Activated naive CD4-positive, alpha-beta T cell treated with Interleukin-2 at 50 U/mL for 16 hours (primary cell): ENCODE measurements at places on chromosomes 12 and 14.

DNA sequence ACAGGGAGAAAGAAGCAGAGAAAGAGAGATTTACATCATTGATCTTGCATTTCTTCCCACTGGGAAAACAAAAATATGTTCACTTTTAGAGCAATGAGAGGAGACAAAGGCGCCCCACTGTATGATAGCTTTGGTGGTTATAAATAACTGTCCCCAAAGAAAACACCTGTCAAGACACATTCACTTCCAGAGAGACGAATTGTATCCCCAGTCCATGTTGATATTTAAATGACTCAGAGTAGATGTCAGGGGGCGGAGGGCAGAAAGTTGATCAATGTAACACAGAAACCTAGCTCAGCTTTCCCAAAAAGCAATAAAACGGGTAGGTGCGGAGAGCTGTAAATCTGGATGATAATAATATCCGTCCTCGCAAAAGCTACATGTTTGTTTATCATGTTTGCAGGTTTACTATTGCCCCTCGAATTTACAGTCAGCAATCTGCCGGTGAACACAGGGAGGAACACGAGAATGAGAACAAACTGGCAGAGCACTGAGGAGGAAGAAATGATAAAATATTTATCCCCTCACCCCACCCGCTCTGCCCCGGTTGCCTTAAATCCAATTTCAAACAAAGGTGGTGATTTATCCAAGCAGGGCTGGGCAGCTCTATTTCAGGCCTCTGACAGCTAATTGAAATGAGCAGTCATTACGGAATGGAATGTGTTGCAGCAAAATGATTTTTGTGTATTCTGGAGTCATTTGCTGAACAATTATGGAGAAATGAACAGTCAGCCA lies 84.4 kb downstream of the CMKLR1 start:
- DNase-seq: no peak

DNA sequence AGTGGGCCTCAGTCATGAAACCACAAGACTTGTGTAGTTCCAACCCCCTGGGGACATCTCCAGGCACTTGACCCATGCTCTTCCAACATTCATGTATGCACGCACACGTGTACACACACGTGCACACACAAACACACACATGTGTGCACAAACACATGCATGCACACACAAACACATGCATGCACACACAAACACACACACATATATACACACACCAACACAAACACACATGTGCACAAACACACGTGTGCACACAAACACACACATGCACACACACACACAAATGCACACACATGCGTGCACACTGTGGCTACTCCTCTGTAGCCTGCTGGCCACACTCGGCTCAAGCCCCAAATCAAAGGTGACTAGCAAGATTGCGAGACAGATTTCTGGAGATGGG lies 22.8 kb downstream of the BDKRB2 start:
- DNase-seq: no peak

- DNase-seq: no peak
Measured at GRCh38 chr12:93256256-93256969, 121.3 kb upstream of the NUDT4 start.

DNA sequence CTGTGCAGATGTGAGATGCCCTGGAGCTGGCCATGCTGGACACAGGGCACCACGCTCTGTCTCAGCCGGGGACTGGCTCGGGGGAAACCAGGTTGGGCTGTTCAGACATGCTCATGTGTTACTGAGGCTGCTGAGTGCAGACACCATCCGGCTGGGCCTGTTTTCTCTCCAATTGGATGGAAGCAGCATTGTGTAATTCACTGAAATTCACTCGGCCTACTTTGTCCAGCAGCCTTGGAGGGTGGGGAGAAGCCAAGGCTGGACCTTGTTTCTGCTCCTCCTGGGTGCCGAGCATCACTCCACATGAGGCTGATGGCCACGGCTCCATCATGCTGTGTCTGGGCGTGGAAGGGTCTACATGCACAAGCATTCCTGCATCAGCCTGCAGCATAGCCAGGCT lies 130.7 kb downstream of the SMOC1 start:
- no peak for DNase-seq

DNA sequence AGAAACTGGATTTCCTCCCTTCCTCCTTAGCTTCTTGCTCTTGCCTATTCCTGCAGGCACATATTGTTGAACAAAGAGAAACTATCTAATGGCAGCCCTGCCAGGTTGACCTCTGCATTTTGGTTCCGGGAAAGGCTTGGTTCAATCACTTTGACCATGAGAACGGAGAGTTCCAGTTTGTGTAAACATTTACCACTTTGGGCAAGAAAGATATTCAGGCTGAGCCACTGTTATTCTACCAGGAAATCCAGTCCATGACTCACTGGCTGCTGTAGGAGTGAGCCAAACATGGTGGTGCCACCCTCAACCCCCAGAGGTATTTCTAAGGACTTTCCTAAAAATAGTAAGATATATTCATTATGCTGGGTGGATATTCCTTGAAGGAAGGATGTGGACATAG lies 242.2 kb upstream of the OR4E1 start:
- DNase-seq: no peak

DNA sequence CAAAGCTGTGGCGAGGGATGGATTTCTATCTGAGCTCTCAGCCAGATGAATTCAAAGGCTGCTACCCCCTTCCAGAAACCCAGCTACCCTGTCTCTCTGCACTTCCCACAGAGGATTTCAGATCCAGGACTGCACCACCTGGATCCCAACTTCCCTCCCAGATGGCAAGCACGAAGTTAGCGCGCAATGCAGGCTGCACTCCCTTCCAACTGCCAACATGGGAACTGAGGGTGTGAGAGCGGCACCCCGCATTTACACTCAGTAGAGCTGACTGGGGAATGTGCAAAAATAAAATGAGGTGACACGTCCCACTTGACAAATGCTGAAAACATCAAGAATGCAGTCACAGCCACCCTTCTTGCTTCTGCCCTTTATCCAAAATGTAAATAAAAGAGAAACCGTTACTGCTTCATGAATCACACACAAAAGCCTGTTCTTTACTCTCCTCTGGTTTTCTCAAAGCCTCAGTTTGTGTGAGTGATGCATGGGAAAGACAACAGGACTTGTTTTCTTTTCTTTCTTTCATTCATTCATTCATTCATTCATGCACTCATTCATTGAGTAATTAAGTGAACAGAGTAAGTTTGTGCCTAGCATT lies 85.7 kb downstream of the ITPK1 start:
- no peak for DNase-seq

DNA sequence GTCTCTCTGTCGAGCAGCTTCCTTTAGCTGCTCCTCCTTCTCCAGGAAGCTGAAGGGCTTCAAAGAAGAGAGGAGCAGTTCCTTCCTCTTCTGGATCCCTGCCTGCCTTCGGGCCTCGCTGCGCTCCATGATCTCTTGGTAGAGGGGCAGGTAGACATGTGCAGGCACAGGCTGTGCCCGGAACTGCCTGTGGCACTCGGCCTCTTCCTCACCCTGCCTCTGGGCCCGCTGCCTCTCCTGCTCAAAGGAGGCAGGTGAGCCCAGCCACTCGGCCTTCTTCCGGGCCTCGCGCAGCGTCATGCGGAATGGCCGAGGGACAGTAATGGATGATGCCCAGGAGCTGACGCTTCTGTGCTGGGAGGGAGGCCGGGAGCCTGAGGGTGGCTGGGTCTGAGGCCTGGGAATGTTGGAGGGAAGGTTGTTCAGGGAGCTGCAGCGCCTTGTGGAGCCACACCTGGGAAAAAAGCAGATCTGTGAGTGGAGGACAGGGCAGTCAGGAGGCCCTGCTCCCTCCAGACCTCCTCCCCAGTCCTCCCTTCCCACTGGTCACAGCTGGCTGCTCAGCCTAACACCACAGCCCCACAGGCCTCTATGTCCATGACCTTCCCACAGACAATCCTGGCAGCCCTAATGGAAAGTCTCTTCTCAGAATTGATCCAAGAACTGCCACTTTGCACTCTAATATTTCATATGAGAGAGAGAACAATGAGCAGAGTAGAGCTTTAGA lies 5.3 kb downstream of the FAM161B start:
- DNase-seq: no peak

DNA sequence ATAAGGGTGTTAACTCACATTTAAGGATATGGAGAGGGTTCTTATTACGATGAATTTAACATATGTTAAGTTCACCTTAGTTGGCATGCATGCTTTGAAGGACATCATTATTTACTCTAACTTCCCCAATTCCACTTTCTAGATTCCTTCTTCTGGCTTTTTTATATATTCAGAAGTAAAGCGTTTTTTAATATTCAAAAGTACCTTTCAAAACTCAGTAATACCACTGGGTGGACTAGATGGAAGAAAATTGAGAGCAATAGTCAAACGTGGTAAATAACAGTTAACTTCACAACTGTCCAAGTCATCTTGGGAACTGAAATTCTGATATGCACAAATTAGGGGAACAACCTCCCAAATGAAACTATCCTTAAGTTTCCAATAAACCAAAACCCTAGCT lies 9.1 kb downstream of the SINHCAF start:
- no peak for DNase-seq

- DNase-seq: no peak
Measured at GRCh38 chr12:40110586-40110985, 4.7 kb upstream of the SLC2A13 start.

DNA sequence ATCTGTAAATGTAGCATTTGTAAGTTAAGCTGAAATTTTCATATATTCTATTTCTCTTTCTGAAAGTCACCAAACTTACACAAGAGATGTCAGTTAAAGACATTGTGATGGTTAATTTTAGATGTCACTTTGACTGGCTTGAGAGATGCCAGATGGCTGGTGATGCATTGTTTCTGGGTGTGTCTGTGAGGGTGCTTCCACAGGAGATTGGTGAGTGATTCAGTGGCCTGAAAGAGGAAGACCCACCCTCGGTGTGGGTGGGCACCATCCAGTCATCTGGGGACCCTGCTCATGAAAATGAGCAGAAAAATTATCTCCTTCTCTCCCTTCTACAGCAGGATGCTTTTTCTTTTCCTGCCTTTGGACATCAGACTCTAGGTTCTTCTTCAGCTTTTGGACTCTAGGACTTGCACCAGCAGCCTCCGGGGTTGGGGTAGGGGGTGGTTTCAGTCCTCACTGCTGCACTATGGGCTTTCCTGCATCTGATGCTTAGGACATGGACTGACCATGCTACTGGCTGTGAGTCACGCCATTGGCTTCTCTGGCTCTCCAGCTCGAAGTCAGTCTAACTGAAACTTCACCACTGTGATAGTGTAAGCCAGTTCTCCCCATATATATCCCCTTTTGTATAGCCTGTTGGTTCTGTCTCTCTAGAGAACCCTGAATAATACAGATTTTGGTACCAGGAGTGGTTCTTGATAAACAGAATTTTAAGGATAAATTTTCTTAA lies 20.9 kb downstream of the PDE6H start:
- peak; percentile 26 for DNase-seq

- no peak for DNase-seq
Measured at GRCh38 chr12:30785630-30786029, 30.9 kb upstream of the CAPRIN2 start.

DNA sequence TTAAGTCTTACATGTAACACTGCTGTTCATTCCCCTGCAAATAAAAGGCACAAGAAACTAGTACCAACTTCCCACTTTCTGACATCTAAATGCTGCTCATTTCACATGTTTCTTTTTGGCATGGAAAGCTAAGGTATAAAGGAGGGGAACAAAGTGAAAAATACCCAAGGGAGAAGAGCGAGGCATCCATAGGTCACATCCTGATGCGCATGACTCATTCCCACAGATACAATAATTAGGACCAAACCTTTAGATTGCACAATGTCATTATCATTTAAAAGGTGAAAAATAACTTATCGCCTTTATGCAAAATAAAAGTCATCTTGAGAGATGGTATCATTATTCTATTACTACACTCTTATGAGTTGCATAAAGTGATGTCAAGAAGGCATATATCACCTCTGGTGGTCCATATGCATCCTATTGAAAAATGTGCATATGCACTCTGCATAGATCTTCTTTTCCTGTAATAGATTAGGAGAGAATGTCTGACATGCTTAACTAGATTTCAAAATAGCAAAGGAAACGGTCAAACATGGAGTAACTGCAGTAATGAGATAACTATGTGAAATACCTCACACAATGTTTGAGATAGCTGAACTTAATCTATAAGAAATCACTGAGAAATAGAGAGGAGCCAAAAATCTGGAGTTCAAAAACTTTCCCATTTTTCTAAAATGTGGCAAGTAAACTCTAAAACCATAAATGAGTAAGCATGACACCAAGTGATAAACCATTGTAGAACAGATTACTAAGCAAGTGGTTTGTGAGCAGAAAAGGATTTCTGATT lies 382.5 kb upstream of the TMTC1 start:
- no peak for DNase-seq

GRCh38 chr12:48005001-48005749 lies 899 bp upstream of the COL2A1 start:
- no peak for DNase-seq

DNA sequence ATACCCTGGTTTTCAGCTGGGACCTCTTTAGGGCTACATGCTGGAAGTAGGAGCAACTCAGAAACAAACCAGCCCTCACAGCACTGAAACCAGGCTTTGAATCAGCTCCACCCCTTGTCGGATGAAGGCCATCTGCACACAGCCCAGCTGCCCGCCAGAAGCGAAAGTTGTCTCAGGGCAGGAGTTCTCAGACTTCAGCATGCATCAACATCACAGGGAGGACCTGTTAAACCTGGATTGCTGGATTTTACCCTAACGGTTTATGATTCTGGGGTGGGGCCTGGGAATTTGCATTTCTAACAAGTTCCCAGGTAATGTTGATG lies 10.9 kb downstream of the SYNDIG1L start:
- DNase-seq: no peak

DNA sequence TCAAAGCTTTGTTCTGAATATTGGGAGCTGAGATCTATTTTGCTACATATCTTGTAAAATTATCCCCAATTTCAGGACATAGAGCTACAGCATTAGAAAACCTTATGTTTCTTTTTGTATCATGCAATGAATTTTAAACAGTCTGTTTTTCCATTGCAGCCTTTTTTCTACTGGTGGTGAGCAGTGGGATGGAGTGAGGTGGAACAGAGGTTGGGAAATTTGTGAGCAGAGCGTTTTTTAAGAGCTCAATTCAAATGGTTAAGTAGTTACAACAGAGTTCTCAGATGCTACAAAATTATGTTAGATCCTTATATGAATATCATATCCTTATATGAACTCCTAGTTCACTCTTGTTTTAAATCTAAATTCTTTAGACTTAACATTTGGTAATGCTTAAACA lies 139.0 kb upstream of the PLEKHG7 start:
- DNase-seq: no peak

- no peak for DNase-seq
Measured at GRCh38 chr12:112168561-112168971, 43.2 kb downstream of the TRAFD1 start.

GRCh38 chr14:71328183-71328582 lies 420.9 kb downstream of the PCNX1 start:
- DNase-seq: no peak
